ENCODE measurements at places on chromosomes 1 and 21.

- no peak for DNase-seq
These were observed 159.7 kb downstream of the PTGER3 start for GRCh38 chr1:70887936-70888335.

DNA sequence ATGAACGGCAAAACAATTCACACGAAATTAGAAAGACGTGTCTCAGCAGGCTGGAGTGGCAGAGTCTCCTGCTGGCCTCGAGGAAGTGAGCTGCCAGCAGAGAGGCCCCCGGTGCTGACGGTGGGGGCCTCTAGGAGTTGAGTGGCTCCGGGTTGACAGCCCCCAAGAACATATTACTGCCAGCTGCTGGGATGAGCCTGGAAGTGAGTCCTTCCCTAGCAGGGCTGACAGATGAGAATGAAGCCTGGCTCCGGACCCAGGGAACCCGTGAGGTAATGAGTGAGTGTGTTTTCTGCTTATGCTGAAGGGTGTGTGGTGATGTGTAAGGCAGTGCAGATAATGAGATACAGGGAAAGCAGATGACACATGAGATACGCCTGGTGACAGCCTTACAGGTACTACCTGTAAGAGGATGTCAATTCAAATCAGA, 23.5 kb upstream of the LRRC47 start:
- DNase-seq: no peak

GRCh38 chr1:98940069-98940721, 64.5 kb downstream of the PLPPR5 start:
- no peak for DNase-seq

DNA sequence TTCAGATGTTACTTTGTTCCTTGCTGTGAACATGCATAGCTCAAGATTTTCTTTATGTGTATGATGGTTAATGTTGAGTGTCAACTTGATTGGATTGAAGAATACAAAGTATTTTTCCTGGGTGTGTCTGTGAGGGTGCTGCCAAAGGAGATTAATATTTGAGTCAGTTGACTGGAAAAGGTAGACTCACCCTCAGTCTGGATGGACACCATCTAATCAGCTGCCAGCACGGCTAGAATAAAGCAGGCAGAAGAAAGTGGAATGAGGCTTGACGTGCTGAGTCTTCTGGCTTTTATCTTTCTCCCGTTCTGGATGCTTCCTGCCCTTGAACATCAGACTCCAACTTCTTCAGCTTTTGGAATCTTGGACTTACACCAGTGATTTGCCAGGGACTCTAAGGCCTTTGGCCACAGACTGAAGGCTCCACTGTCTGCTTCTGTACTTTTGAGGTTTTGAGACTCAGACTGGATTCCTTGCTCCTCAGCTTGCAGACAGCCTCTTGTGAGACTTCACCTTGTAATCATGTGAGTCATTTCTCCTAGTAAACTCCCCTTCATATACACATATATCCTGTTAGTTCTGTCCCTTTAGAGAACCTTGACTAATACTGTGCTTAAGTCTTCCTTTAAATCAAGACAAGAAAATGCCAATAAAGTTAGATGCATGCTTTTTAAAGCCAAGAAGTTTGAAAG, 626.6 kb downstream of the KCNT2 start:
- peak; percentile 9 for DNase-seq

- no peak for DNase-seq
These were observed 95.4 kb upstream of the ERRFI1 start for GRCh38 chr1:8121261-8122159.

Data from EL (cell line).